ENCODE measurements at places on chromosomes 5 and 9. TPM values are rescaled to one million over a fixed set of nuclear protein-coding genes. Genes with fewer than 3 reads are reported as not detected.
A peak's percentile ranks its signal among the peaks of the same experiment; 100 is the strongest.

DNA sequence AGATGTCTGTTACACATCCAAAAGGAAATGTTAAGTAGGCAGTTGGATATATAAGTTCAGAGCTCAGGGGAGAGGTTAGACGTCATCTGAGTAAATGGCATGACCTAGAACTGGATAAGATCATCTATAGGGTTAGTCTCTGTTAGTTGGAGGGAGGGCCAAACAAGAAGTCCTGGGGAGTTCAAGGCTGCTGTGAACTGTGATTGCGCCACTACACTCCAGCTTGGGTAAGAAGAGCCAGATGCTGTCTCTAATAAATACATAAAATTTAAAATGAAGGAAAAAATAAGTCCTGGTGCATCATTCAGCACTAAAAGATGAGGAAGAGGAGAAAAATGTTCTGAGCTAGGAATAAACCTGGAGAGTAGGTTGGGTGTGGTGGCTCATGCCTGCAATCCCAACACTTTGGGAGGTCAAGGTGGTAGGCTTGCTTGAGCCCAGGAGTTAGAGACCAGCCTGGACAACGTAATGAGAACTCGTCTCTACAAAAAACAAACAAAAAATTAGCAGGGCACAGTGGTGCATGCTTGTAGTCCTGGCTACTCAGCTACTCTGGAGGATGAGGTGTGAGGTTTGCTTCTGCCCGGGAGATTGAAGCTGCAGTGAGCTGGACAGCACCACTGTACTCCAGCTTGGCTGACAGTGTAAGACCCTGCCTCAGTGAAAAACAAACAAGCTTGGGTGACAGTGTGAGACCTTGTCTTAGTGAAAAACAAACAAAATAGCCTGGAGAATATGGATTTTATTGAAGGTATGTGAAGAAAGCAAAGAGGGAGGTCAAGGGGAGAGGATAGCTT lies 123.6 kb downstream of the ACTBL2 start:
- no peak for DNase-seq

GRCh38 chr9:128619779-128620178 lies 36.9 kb downstream of the DYNC2I2 start:
- no peak for DNase-seq

DNA sequence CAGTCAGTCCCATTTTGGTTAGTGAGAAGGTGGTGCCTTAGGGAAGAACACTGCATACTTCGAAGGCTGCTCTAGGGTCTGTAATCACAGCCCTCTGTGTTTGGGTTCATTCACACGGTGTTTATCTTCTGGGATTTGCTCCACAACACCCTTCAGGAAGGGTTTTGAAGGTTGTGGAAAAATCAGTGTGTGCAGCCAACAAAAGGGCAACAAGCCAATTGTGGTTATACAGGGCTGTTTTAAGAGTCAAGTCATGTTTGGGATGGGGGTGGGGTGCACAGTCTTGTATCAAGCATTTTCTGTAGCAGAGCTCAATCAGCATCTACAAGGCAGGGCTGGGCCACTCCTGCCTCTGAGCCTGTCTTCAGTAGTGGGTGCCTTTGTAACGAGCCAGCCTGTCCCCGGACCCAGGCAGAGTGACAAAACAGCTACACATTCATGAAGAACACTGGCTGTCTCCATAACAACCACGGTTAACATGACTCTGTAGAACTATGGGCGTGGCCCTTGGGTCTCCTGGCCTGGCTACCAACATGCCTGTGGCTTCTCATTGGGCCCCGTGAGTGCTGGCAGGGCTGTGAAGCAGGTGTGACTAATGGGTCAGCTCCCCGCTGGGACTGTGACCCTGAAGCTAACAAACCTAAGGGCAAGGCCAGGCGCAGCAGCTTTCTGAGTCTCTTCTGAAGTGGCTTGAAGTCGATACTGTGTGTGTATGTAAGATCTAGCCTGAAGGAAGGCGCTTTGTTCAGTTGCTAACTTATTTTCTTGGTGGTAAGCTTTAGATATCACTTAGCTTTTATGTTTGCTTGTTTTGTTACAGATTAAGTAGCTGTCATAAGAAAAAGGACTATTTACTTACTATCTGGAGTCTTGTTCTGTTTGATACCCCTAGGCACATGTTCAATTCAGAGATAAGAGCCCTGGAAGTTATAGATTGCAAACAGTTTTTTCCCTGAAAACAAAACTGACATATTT lies 27.9 kb upstream of the GOLM1 start:
- DNase-seq: peak; percentile 1

- no peak for DNase-seq
Measured at GRCh38 chr5:158880483-158881001, 219.2 kb downstream of the EBF1 start.

GRCh38 chr5:115657881-115658233 lies 32.0 kb upstream of the TMED7 start:
- DNase-seq: no peak

GRCh38 chr5:179472174-179472573 lies 78.2 kb upstream of the RUFY1 start:
- DNase-seq: no peak

DNA sequence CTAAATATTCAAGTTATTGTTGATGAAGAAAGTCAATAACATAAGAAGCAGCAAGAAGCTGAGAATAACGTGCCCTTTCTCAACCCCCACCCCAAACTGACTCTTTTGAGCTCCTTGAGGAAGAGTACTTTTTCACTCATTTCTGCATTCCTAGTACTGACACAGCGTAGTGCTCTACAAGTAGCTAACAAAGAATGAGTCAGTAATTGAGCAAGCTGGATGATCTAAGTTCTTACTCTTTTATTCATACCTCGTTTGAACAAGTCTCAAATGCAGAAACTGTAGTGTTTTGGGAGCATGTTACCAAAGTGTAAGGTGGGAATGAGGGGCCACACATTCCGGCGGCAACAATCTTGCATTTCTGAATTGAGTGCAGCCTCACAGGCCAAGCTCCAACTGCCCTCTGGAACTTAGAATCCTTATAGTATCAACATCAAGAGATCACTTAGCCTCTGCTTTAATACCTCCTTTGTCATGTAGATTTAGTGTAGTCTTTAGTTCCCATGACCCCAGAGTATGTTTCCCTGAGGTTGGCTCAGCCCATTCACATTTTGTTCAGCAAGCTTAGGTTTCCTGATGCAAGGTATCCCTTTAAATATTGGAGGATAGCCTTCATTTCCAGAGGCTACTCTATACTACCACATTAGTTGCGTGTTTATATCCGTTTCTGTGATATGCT lies 152.0 kb downstream of the PRR16 start:
- DNase-seq: no peak

- peak; percentile 40 for DNase-seq
Measured at GRCh38 chr5:68428231-68428811, 212.8 kb downstream of the PIK3R1 start.

DNA sequence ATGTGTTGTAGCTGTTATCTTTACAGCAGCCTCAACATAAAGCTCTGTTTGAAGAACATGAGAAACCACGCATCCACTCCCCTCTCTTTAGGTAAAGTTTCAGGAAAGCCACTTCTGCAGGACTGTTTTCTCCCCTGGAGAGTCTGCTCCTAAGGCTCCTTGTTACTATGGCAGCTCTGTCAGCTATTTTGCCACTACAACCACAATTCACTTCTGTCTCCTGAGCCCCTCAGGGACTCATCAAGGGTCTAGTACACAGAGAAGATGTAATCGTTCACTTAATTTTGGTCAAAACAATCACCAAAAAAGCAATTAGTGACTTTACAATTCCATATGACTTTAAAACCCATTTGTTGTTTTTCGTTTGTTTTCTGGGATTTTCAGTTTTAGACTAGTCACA lies 157.7 kb downstream of the FBN2 start:
- no peak for DNase-seq

DNA sequence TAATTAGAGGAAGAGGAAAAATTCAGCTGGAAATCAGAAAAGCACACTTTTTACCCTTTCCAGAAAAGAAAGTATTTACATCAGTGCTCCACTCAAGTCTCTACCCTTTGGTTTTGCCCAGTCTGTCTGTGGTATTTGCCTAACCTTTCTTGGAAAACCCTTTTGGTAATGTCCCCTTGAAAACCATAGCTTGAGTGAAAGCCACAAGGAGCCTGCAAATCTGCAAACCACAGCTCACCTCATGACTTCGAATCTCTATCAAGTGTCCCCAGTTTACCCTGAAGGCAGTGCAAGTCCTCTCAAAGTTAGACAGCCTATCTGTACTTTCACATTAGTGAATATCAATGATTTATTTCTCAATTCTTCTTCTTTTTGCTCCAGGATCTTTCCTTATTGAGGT lies 162.1 kb upstream of the TSLP start:
- no peak for DNase-seq

DNA sequence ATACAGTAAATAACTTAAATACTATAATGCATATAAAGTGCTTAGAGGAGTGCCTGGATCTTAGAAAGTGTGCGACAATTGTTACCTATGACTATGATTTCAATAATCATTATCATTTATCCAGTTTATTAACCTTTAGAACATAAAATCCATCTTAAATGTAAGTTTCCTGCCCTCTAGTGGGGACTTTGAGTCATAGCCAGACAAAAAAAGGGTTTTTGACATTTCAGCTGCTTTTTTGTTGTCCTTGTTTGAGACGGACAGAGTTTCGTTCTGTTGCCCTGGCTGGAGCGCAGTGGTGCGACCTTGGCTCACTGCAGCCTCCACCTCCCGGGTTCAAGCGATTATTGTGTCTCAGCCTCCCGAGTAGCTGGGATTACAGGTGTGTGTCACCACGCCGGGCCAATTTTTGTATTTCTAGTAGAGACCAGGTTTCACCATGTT lies 9.7 kb upstream of the C9orf152 start:
- peak; percentile 59 for DNase-seq

- no peak for DNase-seq
Measured at GRCh38 chr5:102411-103043, 10.6 kb downstream of the PLEKHG4B start.

GRCh38 chr9:123365287-123365880 lies 9.4 kb downstream of the CRB2 start:
- DNase-seq: no peak

DNA sequence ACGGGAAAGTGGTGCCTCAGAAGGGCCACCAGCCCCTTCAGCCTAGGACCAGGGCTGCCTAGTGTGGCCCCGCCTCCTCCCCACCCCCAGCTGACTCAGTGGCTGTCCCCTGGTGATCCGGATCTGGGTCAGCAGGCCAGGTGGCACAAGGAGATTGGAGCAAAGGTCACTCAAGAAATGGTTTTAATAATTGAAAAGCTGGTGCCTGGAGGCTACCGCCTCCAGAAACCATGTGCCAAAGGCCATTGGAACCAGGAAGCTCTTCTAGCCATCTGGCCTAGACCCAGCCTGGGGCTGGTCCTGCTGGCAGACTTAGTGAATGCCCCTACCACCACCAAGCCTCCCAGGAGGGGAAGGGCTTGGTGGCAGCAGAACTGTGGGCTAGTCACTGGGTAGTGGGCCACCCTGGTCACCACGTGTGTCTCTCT lies 1.5 kb downstream of the ST6GALNAC4 start:
- DNase-seq: no peak

- DNase-seq: no peak
Measured at GRCh38 chr9:114016101-114016500, 62.0 kb downstream of the AMBP start.

DNA sequence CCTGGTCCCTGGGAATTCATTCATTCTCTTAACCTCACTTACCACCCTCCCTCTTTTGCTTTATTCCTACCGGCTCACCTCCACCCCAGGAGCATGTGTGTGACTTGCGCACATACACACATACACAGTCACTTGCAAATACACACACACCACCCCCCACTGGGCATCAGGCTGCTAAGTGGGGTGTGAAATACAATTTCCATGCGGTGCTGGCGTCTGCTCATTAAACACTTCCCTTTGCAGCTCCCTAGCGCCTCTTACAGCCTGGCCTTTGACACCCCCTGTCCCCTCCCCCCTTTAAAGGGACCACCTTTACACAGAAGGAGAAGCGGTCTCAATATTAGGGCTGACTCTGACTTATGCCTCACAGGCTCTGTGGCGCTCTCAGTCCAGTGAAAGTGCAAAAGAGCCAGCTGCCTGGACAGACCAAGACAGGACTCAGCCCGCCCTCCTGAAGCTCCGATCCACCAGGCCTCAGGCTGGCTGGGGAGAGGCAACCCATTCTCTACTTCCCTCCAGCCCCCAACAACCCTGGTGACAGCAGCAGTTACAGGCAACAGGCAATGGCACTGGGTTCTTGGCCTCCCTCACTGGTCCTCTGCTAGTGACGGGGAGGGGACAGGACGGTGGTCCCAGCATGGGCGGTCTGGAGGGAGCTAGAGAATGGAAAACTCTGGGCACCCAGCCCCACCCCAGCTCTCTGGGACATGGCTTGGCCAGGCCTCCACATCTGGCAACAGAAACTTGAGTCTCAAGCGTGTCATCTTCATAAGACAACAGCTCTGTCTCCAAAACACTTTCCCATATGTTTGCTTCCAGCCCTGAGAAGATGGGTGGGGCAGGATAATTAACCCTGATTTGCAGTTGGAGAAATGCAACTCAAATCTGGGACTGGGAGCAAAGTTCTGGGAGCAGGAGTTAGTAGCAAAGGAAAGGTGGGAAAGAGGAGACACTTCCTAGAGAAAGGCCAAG lies 12.0 kb downstream of the ENHO start:
- DNase-seq: no peak

DNA sequence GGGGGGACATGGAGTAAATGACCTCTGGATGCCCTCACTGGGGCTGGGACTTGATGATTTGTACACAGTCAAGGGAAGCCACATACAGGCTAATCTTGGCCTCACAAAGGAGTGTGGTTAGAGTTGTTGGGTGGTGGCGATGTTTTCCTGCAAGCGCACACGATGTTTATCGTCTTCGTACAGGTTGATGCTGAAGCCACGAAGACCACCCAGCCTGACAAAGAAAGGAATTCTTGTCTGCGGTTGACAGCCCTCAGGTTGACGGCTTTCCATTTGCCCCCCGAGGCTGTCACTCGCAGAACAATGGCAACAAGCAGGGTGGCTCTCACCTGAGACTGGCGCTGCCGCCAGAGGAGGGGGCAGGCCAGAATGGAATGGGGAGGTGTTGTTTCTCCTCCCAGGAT lies 14.1 kb upstream of the XPA start:
- DNase-seq: peak; percentile 81

- DNase-seq: no peak
Measured at GRCh38 chr5:115530426-115530825, 14.1 kb downstream of the FEM1C start.

The BTNL8 gene
- total RNA-seq: under 0.01 TPM

The MYMK gene
- total RNA-seq: not detected

The PDE4D gene
- total RNA-seq: 27.7 TPM

The HSD17B3 gene
- not detected for total RNA-seq

The ZNF879 gene
- 5.4 TPM for total RNA-seq

The SLC36A3 gene
- total RNA-seq: not detected

The IFNA6 gene
- total RNA-seq: not detected

All from hematopoietic multipotent progenitor cell (in vitro differentiated cells).